ENCODE measurements at places on chromosomes 5 and 9.

DNA sequence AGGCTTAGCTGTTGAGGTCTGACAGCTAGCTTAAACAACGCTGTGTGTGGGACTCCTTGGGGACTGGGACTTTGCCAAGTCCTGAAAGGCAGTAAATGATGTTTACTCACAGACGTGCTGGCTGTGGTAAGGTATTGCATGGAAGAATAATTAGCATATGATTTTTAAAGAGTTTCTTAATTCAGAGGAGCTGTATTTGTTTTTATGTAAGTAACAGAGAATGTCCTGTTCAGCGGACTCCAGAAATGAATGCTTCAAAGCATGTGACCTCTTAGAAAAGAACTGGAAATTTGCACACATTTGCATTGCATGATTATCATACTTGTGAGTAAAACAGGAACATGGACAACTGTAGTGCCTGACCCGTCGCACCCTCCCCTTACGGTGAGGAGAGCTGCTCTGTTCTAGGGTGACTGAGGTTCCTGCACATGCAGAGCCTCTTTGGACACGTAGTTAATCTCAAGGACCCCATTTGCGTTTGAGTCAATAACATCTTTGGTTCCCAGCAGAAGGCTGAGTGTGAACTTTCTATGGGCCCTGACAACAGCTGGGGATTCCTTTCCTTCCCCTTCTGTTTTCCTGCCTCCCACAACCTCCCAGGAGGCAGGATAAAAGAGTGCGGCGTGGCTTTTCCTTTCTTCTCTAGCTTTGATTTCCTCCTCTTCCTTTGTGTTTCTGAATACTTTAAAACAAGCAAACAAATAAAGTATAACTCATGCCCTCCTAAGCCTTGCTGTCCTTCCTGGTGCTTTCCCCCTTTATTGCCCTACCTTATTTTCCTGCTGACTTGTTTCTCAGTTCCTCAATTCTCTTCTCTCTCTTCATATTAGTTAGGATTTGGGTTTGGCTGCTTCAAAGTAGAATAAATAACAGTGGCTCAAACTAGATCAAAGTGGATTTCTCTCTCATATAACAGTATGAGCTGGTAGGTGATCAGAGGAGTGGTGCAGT, 157.2 kb upstream of the CD180 start:
- DNase-seq: no peak

DNA sequence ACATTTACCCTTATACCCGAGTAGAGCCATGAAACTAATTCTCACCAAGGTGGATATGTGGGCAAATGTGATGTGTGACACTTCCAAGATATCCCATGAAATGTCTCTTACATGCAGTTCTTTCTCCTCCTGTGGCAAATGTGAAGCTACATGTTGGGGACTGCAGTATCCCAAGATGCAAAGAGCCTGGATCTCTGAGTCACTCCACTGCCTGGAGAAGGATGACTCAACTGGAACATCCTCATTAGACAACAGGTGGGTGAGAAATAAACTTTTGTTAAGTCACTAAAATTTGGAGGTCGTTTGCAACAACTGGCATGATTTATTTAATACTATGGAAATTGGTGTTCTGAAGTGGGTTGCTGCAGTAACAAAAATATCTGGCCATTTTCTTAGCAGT, 36.5 kb upstream of the TENT4A start:
- no peak for DNase-seq

DNA sequence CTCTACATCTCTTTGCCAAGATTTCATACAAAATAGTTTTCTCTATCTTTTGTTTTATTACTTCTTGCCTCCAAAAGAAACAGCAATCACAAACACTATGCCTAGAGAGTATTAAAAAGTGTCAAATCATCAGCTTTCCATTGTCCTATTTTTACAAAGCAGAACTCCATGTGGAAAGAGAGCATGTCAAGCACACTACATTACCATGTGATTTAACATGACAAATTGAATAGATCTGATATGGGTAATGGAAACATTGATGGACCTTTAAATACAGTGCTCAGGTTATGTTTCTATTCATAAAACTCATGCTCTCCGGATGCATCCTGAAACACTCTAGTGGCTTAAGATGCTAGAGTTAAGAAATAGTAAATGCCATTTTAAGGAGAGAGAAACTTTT, 791.4 kb upstream of the CTNND2 start:
- no peak for DNase-seq

GRCh38 chr9:102507044-102507687, 488.0 kb upstream of the CYLC2 start:
- DNase-seq: no peak

- no peak for DNase-seq
Measured at GRCh38 chr5:169893571-169893970, 86.7 kb downstream of the INSYN2B start.

- DNase-seq: no peak
Measured at GRCh38 chr9:88680505-88681160, 145.7 kb downstream of the NXNL2 start.

All from stimulated activated CD4-positive, alpha-beta T cell treated with anti-CD3 and anti-CD28 coated beads, Interleukin-2, amount 100 ng/mL, for 24 hours (primary cell).